ENCODE measurements at places on chromosomes 16 and 17. TPM values are rescaled to one million over a fixed set of nuclear protein-coding genes. Genes with fewer than 3 reads are reported as not detected.

The PROCA1 gene
- 15.0 TPM for total RNA-seq

The GPR142 gene
- total RNA-seq: not detected

The SOX15 gene
- 7.7 TPM for total RNA-seq

The MYH2 gene
- 0.68 TPM for total RNA-seq

The HES7 gene
- total RNA-seq: 0.33 TPM

The PITPNM3 gene
- total RNA-seq: 2.7 TPM

The JPH3 gene
- total RNA-seq: 30.3 TPM

The KRTAP2-3 gene
- total RNA-seq: not detected

Data from H9 (cell line).